ENCODE measurements at places on chromosomes 16 and 17.
A peak's percentile ranks its signal among the peaks of the same experiment; 100 is the strongest.

GRCh38 chr17:45790296-45790922 is 6.3 kb downstream of the CRHR1 start:
- H3K36me3 ChIP-seq: no peaks in the 10 kb centered on the region
- H3K4me3 ChIP-seq: no peak overlapping the region
- peaks cover 18% of the 10 kb centered on the region for H3K27me3 ChIP-seq
- peaks cover 1% of the 10 kb centered on the region for H3K4me1 ChIP-seq

- H3K36me3 ChIP-seq: no peaks in the 10 kb centered on the region
- H3K4me1 ChIP-seq: peaks cover 11% of the 10 kb centered on the region
- H3K27ac ChIP-seq: no peak overlapping the region
- H3K27me3 ChIP-seq: peaks cover 22% of the 10 kb centered on the region
These were observed 67.3 kb downstream of the SCNN1B start for GRCh38 chr16:23369416-23369815.

DNA sequence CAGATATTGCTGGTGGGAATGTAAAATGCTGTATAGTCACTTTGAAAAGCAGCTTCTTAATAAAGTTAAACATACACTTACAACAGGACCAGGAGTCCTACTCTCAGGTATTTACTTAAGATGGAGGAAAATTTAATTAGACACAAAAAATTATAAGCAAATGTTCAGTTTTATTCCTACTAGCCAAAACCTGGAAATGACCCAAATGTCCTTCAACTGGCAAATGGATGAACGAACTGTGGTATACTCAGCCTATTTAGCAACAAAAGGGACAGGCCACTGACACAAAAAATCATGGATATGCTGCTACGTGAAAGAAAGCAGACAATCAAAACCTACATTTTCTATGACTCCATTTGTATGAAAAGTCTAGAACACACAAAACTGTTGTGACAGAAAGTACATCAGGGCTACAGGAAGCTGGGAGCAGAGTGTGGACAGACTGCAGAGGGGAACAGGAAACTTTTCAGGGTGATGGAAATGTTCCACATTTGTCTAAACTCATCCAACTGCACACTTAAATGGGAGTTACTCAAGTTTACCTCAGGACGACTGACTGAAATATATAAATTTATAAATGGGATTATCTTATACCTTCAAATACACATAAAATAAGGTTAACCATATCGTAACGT is 49.3 kb upstream of the MNT start:
- no peaks in the 10 kb centered on the region for H3K27me3 ChIP-seq
- H3K4me1 ChIP-seq: peaks cover 5% of the 10 kb centered on the region
- no peak for DNase-seq

DNA sequence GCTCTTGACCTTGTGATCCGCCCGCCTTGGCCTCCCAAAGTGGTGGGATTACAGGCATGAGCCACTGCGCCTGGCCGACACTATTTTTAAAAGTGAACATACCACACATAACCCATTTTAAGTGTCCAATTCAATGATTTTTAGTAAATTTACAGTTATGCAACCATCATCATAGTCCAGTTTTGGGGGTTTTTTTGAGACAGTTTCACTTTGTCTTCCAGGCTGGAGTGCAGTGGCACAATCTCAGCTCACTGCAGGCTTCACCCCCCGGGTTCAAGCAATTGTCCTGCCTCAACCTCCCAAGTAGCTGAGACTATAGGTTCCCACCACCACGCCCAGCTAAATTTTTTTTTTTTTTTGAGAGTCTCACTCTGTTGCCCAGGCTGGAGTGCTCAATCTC is 3.1 kb upstream of the EPOP start:
- no peaks in the 10 kb centered on the region for H3K27me3 ChIP-seq
- no peak overlapping the region for H3K27ac ChIP-seq
- no peak for DNase-seq
- peaks cover 15% of the 10 kb centered on the region for H3K4me1 ChIP-seq
- no peak overlapping the region for H3K4me3 ChIP-seq

GRCh38 chr17:72308744-72309385 is 188.0 kb downstream of the SOX9 start:
- DNase-seq: no peak
- H3K27me3 ChIP-seq: no peaks in the 10 kb centered on the region
- no peak overlapping the region for H3K4me3 ChIP-seq
- H3K4me1 ChIP-seq: no peaks in the 10 kb centered on the region
- H3K36me3 ChIP-seq: no peaks in the 10 kb centered on the region

- H3K4me3 ChIP-seq: no peak overlapping the region
- H3K36me3 ChIP-seq: no peaks in the 10 kb centered on the region
- no peak overlapping the region for H3K27ac ChIP-seq
- DNase-seq: no peak
- H3K27me3 ChIP-seq: no peaks in the 10 kb centered on the region
- no peaks in the 10 kb centered on the region for H3K4me1 ChIP-seq
These were observed 476.9 kb upstream of the CDH5 start for GRCh38 chr16:65889533-65889966.

DNA sequence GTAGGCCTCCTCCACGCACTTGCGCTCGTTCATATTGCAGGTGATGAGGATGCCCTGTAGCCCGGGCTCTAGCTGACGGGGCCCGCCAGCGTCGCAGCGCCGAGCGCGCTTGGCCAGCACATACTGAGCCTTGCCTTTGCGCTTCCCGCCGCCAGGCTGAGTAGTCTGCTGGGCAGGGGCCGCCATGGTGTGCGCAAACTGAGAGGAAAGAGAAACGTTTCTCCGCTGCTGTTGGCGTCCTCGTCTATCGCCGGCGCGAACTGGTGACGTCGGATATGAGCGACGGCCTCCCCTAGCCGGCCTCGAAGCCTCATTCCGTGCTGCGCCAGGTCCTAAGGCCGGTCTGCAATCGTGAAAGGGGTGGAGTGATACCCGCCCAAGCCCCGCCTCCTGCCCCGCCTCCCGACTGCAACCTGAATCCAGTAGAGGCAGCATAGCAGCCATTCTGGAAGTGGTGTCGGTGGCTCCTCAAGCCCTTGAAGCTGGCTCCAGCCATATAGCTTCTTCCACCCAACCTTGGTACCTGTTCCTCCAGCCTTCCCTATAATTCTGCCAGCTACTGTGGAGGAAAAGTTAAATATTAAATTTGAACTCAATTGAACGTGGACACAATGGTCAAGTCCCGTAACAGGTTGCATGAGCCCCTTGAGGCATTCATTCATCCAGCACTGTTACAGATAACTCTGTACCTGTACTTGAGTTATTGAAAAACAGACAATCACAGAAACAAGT is at the start of gene THUMPD1:
THUMPD1 (minus strand) TSS at position 265 of the 732 bp plus-strand sequence; CDS start at position 186, 79 bp downstream.
- H3K4me1 ChIP-seq: peaks cover 27% of the 10 kb centered on the region
- H3K36me3 ChIP-seq: peaks cover 4% of the 10 kb centered on the region
- DNase-seq: peak; percentile 95
- peak within 1 kb of the TSS; percentile 99 for H3K27ac ChIP-seq
- no peaks in the 10 kb centered on the region for H3K27me3 ChIP-seq

GRCh38 chr16:50711862-50712559 is 18.6 kb downstream of the NOD2 start:
- no peaks in the 10 kb centered on the region for H3K27me3 ChIP-seq
- no peak overlapping the region for H3K27ac ChIP-seq
- peaks cover 26% of the 10 kb centered on the region for H3K4me1 ChIP-seq
- no peaks in the 10 kb centered on the region for H3K36me3 ChIP-seq

- no peak overlapping the region for H3K4me3 ChIP-seq
- peak overlapping the region; percentile 98 for H3K27ac ChIP-seq
- H3K27me3 ChIP-seq: no peaks in the 10 kb centered on the region
- no peak for DNase-seq
These were observed 16.2 kb downstream of the DLG4 start for GRCh38 chr17:7203391-7203790.

GRCh38 chr17:8412089-8412488 is 14.5 kb upstream of the RNF222 start:
- peaks cover 15% of the 10 kb centered on the region for H3K4me1 ChIP-seq
- no peak for DNase-seq

DNA sequence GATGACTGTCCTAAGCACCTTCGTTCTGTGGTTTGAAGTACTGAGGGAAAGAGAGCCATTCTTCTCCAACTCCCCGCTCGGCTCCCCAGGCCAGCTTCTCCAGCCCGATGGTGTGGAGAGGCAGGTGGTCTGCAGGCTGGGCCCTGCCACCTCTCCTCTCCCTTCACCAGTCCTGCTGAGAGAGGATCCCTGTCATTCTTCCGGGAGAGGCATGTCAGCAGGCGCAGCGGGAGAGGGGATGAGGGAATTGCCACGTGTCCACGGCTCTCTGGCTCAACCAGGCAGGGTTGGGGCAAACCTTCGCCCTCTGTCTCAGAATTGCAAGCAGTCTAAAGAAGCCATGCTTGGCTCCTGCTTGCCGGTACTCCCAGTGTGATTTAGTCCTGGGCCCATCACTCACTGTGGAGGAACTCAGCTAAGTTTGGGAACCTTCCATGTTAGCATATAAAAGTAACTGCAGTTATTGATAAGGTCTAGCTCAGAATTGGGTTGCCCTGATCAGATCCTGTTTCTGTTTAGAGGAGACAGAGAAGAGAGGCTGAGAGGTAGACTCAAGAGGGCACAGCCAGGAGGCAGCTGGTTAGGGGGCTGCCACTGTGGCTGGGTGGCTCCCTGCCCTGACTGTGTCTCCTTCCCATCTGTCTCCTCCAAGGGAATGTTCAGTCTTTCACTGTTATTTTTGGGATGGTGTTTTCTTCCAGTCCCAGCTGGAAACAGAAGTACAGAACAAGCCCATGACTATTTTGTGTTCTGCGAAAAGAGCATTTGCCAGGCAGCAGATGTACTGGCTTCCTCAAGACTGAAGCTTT is 17.4 kb downstream of the HS3ST3B1 start:
- no peak for DNase-seq
- H3K4me1 ChIP-seq: peaks cover 85% of the 10 kb centered on the region
- H3K4me3 ChIP-seq: peak overlapping the region; percentile 63
- peaks cover 62% of the 10 kb centered on the region for H3K36me3 ChIP-seq
- peak overlapping the region; percentile 76 for H3K27ac ChIP-seq

DNA sequence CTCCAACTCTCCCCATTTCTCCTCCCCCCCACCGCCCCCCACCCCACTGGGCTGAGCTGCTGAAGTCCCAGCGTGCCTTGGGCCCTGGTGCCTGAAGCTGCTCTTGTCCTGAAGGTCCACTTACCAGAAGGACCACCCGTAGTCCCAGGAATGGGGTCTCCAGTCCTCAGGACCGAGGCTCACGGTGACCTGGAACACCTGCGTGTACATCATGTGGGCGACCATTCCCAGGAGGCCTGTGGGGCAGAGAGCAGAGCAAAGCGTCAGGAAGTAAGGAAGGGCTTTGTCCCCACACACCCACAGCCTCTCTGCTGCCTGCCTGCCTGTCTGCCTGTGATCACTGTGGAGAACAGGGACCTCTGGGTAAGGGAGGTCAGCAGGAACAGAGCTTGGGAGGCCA is 218.7 kb downstream of the GSG1L start:
- no peak for DNase-seq
- H3K27ac ChIP-seq: no peak overlapping the region

DNA sequence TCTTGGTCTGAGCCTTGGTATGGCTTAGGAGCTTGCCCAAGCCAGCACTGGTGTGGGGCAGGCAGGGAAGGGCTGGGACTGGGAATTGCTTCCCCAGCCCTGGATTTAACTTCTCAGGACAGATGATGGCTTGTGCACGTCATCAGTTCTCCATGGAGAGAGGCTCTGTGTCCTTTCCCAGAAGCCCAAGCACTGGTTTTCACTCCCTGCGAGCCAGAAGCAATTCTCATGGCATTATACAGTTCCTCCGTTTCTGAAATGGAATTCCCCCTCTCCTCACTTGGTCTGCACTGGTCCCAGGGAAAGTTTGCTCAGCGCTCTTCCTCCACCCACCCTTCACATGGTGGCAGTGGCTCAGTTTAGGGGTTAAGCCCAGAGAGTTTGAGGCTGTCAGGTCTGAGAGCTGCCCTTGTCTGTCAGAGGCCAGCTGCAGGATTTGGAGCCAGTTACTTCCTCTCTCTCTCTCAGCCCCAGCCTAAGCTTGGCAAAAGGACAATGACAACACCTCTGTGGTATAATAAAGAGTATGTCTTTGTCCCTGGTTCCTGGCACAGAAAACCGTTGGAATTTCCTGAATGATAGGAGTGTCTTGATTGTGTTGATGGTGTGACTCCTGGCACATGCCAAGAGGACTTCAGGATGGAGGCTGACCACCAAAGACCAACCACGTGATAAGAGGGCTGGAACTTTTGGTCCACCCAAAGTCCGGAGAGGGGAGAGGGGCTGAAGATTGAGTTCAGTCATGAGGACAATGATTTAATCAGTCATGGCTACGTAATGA is 219.6 kb upstream of the TNRC6C start:
- no peak for DNase-seq
- H3K27me3 ChIP-seq: peaks cover 3% of the 10 kb centered on the region
- H3K4me3 ChIP-seq: no peak overlapping the region
- H3K4me1 ChIP-seq: no peaks in the 10 kb centered on the region
- no peaks in the 10 kb centered on the region for H3K36me3 ChIP-seq
- H3K27ac ChIP-seq: no peak overlapping the region

DNA sequence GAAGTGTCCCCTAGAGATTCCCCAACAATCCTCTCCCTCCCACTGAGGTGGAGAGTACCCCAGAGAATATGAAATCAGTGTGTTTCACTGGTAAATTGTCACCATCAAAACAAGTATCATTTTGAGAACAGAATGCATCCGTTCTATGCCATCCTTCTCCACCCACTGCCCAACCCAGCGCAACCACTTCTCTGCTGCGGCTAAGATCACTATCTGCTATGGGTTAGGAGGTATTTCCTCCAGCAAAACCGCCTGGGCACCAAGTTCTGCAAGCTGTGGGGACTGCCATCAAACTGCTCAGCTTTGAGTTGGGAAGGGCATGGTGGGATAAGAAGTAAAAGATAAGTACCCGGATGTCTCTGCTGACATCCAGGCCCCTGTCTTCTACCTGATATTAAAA is 24.4 kb downstream of the CNTNAP1 start:
- H3K27ac ChIP-seq: no peak overlapping the region
- H3K4me1 ChIP-seq: peaks cover 11% of the 10 kb centered on the region
- DNase-seq: peak; percentile 33
- H3K27me3 ChIP-seq: no peaks in the 10 kb centered on the region

- H3K4me3 ChIP-seq: no peak overlapping the region
- H3K4me1 ChIP-seq: no peaks in the 10 kb centered on the region
- H3K36me3 ChIP-seq: no peaks in the 10 kb centered on the region
- H3K27me3 ChIP-seq: no peaks in the 10 kb centered on the region
- no peak overlapping the region for H3K27ac ChIP-seq
- DNase-seq: no peak
These were observed 114.4 kb downstream of the SDR42E1 start for GRCh38 chr16:81896902-81897301.

- H3K4me3 ChIP-seq: no peak overlapping the region
- no peak for DNase-seq
- no peaks in the 10 kb centered on the region for H3K27me3 ChIP-seq
These were observed 11.7 kb upstream of the SLC47A2 start for GRCh38 chr17:19728084-19728495.

GRCh38 chr17:2681650-2682049 is 29.9 kb downstream of the CLUH start:
- no peaks in the 10 kb centered on the region for H3K27me3 ChIP-seq
- peaks cover 12% of the 10 kb centered on the region for H3K36me3 ChIP-seq
- no peak for DNase-seq
- peak overlapping the region; percentile 29 for H3K27ac ChIP-seq

DNA sequence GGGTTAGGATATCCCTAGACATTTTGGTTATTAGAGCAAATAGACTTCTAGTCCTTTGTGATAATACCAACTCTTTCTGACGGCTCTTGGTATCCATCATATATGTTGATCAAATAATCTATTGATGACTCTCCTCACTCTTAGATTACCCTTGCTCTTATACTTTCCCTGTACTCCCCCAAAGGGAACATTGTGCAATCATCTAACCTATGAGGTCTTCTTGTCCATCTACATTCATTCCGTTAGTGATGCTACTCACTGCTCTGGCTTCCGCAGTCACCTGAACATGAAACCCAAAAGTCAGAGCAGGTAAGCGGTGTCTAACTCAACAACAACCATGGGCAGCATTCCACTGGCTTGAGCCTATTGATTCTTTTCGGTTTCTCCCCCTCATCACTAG is 223.7 kb upstream of the SALL1 start:
- no peaks in the 10 kb centered on the region for H3K27me3 ChIP-seq
- no peak overlapping the region for H3K4me3 ChIP-seq
- H3K27ac ChIP-seq: no peak overlapping the region
- H3K36me3 ChIP-seq: no peaks in the 10 kb centered on the region
